ENCODE measurements at places on chromosomes 3 and 15.

DNA sequence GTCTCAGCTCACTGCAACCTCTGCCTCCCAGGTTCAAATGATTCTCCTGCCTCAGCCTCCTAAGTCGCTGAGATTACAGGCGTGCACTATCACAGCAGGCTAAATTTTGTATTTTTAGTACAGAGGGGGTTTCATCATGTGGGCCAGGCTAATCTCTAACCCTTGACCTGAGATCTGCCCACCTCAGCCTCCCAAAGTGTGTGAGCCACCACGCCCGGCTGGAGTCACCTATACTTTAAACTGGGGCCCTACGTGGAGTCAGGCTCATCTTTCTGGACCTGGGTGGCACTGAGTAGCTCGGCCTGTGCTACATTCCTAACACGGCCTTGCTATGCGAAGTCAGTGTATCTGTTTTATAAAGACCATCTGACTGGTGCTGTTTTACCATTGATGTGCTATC is 5.8 kb downstream of the GPR171 start:
- DNase-seq, result no peak

DNA sequence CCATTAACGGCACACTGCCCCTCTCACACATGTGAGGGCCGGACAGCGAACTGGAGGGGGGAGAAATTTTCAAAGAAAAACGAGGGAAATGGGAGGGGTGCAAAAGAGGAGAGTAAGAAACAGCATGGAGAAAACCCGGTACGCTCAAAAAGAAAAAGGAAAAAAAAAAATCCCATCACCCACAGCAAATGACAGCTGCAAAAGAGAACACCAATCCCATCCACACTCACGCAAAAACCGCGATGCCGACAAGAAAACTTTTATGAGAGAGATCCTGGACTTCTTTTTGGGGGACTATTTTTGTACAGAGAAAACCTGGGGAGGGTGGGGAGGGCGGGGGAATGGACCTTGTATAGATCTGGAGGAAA is 1.5 kb downstream of the SOX2 start:
- no peak for DNase-seq

GRCh38 chr3:131277836-131278497 is 103.6 kb upstream of the NUDT16 start:
- DNase-seq, result no peak

DNA sequence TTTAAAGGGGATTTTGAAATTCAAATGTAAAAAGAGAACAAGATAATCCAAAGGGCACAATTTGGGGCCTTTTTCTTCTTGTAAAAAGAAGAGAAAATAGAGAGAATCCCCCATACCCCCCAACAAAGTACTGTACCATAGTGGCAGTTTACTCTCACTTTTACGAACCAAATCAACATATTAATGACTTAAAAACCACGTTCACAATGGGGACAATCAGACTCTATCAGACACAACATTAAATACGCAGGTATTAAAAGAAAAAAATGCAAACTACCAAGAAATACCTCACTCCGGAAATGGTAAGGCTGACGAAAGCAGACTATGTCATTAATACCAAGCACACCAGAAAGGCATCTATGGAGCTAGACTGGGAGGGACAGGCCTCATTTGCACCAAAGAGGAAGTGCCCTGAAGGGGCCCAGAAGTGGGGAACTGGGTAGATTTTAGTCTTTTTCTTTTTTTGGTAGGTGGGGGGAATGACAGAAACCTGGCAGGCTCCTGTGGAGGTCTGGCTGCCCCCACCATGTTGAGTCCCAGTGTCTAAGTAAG is 134.3 kb downstream of the TIGIT start:
- DNase-seq, result no peak

GRCh38 chr15:69410248-69410874 is 3.8 kb upstream of the KIF23 start:
- no peak for DNase-seq

DNA sequence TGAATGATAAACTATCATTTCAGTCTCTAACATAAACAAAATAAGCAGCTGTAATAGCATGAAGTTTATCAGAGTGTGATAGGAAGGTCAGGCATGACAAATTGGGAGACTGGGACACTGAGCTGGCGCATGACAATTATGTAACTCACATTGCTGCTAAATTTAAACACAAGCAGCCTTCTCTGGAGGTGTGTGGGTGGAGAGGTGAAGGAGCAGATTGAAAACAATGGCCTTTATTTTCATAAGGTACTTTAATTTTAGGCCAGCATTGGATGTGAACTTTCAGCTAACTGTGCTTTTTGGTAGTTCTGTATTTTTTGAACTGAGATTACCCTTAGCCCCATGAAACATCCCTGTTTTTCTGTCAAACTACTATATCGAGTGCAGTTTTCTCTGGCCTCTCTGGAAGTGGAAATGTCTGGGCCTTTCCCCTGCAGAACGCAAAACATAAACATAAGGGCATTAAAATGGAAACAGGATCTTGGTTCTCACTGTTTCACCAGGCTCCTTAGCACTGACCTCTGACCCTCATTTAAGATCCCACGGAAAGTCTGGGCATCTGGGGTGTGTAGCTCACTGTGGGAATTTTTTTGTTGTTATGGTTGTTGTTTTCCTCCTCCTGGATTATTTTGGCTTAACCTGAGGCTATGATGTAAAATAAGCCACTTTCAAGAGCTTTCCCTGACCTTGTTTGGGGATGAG is 160.1 kb upstream of the DPH6 start:
- no peak for DNase-seq

- DNase-seq, result peak; percentile 88
Measured at GRCh38 chr3:10026084-10026890, at the start of gene FANCD2. FANCD2 (plus strand) TSS chr3:10026437; CDS start chr3:10028658, 2,221 bp downstream.

- DNase-seq, result no peak
Measured at GRCh38 chr3:136334209-136334608, 84.1 kb downstream of the PCCB start.

GRCh38 chr3:48299746-48300712 is 33.4 kb downstream of the SPINK8 start:
- DNase-seq, result no peak

GRCh38 chr15:99438691-99439523 is 126.9 kb upstream of the MEF2A start:
- no peak for DNase-seq

DNA sequence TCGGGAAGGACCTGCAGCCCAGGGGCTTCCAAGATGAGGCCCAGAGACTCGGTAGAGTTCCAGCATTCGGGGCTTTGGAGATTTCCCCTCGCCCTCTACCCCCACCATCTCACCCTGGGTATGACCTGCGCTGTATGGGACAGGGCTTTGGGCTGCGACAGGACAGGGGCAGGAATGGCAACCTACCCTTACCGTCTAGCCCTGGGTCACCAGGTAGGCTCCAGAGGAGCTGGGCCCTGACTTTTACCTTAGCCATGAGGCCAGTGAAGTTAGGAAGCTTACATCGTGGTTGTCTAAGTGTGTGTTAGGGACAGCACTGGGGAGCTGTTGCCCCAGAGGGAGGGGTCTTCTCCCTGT is 683 bp downstream of the PPM1M start:
- no peak for DNase-seq

DNA sequence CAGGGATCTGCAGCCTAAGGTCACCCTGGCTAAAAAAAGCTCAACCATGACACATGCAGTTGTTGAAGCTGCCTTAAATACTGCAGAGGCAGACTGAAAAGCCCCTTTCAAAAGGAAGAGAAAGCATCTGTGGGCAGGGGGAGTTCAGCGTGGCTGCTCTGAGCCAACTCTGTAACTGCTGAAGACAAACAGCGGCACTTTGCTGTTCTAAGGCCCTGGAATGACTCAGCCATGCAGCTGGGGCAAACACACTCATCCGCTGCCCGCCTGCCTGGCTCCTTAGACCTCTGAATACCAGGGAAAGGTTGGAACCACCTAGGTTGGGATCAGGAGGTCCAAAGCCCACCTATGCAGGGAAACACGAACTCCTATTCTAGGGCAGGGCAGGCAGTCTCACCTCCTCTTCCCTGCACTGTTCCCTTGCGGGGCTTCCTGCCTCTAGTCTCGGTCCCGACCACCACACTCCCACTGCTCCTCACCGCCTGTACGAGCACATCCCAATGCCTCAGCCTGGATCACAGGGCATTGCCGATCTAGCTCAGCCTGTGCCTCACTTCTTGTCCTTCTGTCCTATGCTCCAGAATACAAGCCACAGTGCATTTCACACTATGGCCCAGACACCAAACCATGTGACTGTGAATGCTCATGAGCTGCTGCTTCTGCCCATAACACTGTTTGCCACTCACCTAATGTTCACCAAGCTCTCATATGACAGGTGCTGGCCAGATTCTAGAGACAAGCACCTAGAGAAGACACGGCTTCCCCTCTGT is 6.6 kb upstream of the MUSTN1 start:
- DNase-seq, result no peak

- no peak for DNase-seq
Measured at GRCh38 chr15:101305820-101306255, 10.8 kb upstream of the SNRPA1 start.

GRCh38 chr3:13879102-13879945 is 547 bp downstream of the WNT7A start:
- DNase-seq, result peak; percentile 13

GRCh38 chr3:14891135-14892132 is 55.9 kb upstream of the NR2C2 start:
- no peak for DNase-seq

GRCh38 chr3:173429076-173429475 is 31.5 kb downstream of the NLGN1 start:
- no peak for DNase-seq

- DNase-seq, result no peak
Measured at GRCh38 chr3:184059424-184059823, 6.6 kb downstream of the HTR3C start.

- DNase-seq, result no peak
Measured at GRCh38 chr3:18489939-18490338, 64.8 kb upstream of the SATB1 start.

- DNase-seq, result no peak
Measured at GRCh38 chr15:52819253-52819652, 29.1 kb upstream of the ONECUT1 start.

DNA sequence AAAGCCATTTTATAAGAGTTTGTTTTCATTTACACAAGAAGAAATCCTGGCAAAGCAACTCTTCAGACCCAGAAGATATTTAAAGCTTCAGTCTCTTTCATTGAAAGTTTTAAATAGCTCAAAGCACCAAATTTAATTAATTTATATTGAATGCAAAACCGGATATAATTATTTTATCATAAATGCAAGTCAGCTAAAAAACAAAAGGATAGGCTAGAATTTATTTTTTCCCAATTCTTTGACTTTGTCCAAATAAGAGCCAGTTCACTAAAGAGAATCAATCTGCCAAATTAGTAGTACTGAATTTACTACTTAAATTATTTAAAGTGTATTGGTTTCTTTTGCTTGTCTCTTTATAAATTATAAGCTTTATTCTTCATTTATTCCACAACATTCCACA is 101.5 kb downstream of the ZNF385D start:
- DNase-seq, result no peak

- no peak for DNase-seq
Measured at GRCh38 chr3:26799679-26800317, 177.2 kb downstream of the LRRC3B start.

DNA sequence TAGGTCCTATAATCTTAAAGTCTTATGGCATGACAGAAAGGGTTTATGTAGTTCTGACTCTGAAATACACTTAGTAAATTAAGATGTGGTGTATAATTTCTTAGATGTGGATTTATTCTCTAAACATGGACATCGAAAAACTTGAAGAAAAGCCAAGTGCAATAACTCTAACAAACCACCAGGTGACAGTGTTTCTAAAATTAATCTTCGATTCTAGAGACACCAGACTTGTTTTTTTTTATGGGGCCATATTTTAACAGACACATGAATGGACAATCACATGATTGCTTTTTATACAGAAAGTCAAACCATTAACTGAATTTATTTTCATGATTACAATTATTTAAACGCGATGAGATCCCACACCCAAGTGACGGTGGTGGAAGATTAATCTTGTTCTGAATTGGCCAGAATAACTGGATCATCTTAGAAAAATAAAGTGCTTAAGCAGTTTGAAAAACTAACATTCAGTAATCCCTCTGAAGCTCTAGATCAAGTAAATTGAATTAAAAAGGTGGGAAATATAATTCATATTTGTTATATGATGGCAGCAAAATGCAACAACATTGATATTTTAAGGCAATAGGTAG is 305.1 kb downstream of the LSAMP start:
- no peak for DNase-seq

GRCh38 chr15:70584838-70585706 is 178.3 kb downstream of the UACA start:
- DNase-seq, result peak; percentile 23

- no peak for DNase-seq
Measured at GRCh38 chr3:156429125-156429524, 125.8 kb downstream of the SSR3 start.

DNA sequence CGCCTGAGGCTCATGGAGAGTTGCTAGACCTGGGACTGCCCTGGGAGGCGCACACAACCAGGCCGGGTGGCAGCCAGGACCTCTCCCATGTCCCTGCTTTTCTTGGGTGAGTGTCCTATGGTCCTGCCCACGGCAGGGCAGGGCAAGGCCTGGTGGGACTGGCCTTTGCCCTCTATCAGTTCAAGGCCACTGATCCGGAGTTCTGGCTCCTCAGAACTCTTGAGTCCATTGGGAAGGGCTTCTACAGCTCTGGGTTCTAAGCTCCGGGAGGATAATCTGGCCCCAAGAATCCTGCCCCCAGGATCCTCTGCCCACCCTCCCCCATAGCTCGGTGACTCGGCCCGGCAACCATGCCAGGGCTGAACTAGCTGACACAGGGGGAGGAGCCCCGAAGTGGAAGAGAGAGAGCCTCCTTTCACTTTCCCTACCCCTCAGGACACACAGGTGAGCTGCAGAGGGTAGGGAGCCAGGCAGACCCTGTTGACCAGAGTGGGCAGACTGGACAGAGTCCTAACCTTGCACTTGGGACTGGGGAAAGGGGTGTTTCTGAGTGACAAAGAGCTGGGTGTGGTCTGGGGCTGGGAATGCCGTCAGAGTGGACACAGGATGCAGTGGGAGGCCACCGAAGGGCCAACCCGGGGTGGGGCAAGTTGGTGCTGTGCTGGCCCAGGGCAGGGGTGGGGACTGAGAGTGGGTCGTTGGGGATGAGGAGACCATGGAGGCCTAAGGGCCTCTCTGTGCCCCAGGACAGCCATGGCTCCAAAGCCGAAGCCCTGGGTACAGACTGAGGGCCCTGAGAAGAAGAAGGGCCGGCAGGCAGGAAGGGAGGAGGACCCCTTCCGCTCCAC is 664 bp downstream of the PARP3 start:
- DNase-seq, result peak; percentile 56

DNA sequence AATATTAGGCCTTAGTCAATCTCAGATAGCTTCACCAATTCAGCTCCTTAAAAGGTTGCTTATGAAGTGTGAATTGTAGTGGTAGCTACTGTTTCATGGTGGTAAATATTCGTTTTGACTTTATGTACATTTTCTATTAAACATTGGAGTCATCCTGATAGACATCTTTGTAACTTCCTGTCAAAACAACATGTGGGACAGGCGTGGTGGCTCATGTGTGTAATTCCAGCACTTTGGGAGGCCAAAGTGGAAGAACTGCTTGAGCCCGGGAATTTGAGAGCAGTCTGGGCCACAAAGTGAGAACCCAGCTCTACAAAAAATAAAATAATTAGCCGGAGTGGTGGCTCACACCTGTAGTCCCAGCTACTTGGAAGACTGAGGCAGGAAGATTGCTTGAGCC is 2.0 kb upstream of the TRIM59 start:
- no peak for DNase-seq

- DNase-seq, result no peak
Measured at GRCh38 chr15:38482572-38482971, 28.6 kb downstream of the FAM98B start.

GRCh38 chr3:9251055-9251786 is 1.8 kb upstream of the SRGAP3 start:
- DNase-seq, result no peak

GRCh38 chr3:142802891-142803290 is 79.1 kb downstream of the TRPC1 start:
- DNase-seq, result no peak
